Epithelial cell of proximal tubule (primary cell): ENCODE measurements at places on chromosomes 5 and 9.

DNA sequence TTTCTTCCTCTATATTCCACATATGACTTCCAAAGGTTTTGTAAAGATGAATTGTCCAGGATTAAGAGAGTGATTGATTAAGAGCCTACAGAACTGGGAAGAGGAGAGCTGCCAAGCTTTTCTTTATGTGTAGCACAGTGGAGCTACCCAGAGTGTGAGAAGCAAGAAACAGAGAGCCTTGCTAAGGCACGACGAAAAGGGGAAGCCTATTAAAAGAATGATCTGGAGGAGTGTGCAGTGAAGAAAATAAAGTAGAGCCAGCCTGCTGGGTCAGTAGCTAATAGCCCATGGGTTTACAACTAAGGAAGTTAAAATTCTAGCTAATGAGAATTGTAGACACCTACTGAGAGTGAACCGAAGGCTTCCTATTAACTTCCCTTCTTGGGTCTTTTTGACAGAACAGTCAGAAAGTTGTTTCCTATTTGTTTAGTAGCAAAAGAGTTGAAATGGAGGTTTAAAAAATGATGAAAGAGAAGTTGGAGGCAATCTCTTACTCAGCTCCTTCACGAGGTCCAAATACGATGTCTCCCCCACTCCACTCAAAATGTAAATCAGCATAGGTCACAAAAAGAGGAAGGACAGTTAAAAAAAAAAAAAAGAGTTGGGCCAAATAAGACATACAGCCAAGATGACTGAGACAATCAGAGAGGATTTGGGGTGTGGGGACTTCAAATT is 957 bp upstream of the PRR16 start:
- no peak for DNase-seq

DNA sequence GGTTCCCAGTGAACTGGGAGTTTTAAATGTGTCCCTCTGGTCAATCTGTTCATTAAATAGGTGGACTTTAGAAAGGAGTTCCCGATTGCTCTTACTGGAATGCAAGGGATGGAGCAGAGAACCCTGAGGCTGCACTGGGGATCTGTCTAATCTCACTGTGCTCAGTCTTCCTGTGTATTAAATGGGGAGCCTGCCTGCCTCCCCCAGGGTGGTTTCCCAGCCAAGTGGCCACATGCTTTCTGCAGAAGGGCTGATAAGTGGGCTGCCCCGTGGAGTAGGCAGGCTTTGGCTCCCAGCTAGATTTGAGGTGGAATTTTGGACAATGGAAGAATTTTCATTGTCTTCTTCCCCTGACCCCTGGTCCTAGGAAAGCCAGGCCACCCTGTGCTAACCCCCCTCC is 14.0 kb upstream of the PHYHD1 start:
- no peak for DNase-seq

GRCh38 chr9:117247266-117247665 is 167.6 kb downstream of the ASTN2 start:
- DNase-seq, result no peak

DNA sequence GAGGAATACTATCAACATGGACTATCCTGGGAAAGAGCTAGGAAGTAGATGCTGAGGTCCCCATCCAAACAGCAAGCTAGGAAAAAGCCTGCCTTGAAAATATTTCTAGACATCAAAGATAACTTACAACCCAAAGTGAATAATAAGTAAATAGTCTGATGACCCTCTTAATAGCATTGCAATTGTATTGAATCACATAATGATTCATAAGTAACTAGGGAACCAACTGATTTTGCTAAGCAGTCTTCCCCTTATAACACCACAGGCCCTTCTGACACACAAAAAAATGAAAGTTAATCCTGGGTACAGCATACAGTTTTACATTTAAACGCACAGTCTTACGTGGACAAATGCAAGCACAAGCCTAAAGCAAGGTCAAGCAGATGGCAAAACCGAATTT is 199.3 kb downstream of the RFK start:
- no peak for DNase-seq

DNA sequence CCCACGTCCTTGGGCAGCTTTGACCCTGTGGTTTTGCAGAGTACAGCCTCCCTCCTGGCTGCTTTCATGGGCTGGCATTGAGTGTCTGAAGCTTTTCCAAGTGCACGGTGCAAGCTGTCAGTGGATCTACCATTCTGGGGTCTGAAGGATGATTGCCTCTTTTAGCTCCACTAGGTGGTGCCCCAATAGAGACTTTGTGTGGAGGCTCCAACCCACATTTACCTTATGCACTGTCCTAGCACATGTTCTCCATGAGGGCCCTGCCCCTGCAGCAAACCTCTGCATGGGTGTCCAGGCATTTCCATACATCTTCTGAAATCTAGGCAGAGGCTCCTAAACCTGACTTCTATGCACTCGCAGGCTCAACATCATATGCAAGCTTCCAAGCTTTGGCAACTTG is 644.2 kb upstream of the CDH9 start:
- DNase-seq, result no peak

DNA sequence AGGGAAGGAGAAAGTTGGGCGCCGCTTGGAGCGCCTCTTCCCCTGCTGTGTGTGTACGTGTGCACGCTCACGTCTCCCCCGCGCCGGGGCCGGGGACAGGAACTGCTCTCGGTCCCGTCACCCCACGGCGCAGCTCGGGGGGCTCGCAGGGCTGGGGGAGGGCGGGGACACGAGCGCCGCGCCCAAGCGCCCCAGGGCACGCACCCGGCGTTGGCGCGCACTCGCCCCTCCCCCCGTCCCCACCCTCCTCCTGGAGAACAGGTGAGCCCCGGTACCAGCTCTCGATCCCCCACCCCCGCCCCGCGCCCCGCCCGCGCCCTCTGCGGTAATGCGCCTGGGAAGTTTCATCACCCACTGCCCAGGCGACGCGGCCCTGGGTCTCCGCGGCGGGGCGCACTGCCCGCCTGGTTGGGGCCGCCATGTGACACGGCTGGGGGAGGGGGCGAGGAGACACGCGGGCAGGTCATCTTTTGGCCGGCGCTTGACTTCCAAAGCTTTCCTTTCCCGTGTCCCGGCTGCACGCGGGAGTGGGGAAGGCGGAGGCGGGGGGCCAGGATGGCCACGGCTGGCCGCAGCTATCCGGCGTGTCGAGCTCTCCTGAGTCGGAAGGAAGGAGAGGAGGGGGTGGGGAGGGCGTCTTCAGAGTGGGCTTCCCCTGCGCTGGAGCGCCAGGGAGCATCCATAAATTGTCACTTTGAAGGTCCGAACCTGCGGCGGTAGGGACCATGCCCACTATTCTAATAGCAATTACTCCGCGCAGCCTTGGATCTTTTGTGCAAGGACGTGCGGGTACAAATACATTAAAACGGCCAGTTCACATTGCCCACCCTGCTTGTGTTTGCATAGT is 1.5 kb upstream of the STC2 start:
- DNase-seq, result no peak

- DNase-seq, result no peak
Measured at GRCh38 chr5:112691758-112692157, 45.9 kb upstream of the APC start.

- DNase-seq, result no peak
Measured at GRCh38 chr9:14531341-14532269, 161.6 kb downstream of the ZDHHC21 start.

DNA sequence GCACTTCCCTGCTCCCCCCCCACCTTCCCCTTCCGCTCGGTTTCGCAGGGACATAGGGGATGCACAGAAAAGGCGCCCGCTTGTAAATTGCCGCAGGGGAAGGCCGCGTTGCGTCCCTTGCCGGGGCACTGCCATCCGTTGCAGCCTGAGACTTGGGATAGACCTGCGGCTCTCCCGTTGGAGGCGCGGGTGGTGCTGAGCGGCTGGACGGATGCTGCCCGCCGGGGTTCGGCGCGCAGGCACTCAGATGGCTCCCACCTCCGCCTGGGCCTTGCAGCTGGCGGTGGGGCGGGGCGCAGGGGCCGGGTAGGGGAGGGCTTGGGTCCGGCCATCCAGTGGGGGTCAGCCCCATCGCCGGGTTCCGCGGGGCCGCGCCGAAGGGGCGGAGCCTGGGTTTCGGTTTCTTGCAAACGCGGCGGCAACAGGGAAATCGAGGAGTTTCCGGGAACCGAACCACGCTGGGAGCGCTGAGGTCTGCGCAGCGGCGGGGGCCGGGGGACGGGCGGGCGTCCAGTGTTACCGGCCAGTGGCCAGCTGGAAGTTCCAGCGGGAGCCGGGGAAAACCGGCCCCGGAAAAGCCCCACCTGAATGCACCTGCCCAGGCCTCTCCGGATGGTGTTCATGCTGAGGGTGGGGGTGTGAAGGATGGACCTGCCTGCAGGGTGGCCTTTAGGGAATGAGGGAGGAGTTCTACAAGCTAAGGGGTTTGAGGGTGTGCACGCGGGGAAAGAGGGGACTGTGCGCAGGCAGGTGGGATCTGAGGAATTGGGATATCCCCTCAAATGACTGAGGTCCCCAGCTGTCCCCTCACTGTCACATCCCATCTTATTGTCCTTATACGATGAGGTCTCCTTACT is 6.3 kb upstream of the IRF1 start:
- DNase-seq, result no peak

DNA sequence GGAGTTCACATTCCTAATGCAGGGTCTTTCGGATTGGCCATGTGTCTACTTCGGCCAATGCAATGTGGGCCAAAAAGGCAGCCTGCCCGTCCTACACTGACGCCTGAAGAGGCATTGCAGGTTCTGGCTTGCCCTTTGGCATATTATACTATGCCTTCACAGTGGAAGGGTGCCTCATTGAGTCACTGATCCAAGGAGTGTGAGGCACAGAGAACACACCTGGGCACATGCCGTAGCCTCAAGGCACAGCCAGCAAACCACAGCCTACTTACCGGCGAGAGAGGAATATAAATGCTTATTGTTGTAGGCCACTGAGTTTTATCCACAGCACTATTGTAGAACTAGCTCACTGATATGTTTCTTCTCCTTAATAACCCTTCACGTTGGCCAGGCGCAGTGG is 409.6 kb downstream of the GADD45G start:
- DNase-seq, result no peak

DNA sequence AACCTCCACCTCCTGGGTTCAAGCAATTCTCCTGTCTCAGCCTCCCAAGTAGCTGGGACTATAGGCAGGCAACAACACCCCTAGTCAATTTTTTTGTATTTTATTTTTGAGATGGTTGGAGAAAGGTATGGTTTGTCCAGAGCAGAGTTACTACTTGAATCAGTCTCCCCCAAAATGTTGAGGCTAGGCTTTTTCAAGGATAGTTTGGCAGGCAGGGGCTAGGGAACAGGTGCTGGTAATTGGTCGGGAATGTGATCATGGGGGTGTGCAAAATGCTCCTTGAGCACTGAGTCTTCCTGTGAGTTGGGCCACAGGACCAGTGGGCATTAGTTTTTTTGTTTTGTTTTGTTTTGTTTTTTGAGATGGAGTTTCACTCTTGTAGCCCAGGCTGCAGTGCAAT is 28.3 kb upstream of the PRRC2B start:
- no peak for DNase-seq

DNA sequence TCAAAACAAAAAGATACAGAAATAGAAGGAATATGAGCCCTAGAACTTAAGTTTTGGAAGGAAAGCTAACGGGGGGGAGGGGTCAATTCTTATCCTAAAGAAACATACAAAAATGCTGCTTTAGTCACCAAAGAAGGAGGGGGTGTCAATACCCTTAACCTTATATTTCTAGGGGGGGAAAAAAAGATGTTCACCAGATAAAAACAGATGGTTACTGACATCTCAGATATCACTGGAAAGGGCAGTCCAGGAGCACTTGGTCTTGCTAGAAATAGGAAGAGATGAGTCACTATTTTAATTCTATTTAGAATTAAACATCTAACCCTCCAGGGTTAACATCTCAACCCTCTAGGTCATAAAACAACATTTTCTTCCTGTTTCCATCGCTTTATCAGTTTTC is 1.7 kb downstream of the DIAPH1 start:
- no peak for DNase-seq

GRCh38 chr5:25090275-25090674 is 445.5 kb upstream of the CDH10 start:
- DNase-seq, result no peak

DNA sequence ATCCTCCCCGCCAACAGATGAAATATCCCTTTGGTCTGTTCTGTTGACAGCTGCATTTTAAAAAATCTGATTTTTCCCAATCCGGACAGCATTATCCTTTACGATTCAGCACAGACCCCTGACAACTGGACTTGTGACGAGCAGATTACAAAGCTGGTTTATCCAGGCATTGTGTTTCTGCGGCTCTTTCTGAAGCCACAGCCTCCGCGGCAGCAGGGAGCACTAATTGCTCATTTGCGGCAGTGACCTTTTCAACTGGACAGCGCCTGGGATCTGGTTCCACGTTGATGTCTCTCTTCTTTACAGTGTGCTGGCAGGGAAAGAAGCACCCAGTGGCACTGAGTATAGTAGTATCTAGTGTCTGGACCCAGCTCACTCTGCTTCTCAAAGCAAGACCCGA is 351.2 kb downstream of the ZNF608 start:
- no peak for DNase-seq

- DNase-seq, result no peak
Measured at GRCh38 chr5:137800700-137801411, 46.7 kb upstream of the HNRNPA0 start.

GRCh38 chr5:30548580-30549305 is 644.7 kb upstream of the CDH6 start:
- DNase-seq, result no peak

GRCh38 chr5:107954254-107954653 is 283.5 kb upstream of the EFNA5 start:
- DNase-seq, result no peak

DNA sequence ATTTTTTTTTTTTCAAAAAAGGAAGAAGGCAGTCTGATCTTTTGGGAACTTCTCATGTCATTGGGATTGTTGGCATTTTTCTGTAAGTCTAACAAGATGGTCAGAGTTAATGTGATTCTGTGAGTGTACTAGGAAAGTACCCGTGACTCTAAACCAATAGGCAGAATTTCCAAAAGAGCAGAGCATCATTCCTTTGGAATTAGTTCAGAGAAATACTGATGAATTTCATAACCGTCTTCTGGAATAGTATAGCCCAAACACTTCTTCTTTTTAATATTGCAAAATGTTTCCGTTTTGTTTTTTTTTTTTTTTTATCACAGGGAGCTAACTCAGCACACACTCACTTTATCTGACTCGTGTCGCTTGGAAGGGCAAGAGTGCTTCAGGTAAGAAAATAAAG is 407.4 kb downstream of the DTWD2 start:
- DNase-seq, result no peak

DNA sequence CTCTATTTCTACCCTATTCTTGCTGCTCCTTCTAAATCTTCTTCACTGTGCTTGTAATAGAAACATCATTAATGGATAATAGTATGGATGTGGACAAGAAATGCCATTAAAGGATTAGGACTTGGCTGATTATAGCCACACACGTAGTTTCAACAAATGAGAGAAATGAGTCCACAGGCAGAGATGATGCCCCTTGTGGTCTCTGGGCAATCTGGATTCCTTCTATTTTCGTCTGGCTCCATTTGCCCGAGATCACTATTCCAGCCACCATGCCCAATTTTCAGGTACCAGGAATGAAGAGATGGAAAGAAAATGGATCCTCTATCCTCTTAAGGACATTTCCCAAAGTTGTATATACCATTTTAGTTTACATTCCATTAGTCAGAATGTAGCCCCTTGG is 13.2 kb downstream of the VLDLR start:
- DNase-seq, result no peak

DNA sequence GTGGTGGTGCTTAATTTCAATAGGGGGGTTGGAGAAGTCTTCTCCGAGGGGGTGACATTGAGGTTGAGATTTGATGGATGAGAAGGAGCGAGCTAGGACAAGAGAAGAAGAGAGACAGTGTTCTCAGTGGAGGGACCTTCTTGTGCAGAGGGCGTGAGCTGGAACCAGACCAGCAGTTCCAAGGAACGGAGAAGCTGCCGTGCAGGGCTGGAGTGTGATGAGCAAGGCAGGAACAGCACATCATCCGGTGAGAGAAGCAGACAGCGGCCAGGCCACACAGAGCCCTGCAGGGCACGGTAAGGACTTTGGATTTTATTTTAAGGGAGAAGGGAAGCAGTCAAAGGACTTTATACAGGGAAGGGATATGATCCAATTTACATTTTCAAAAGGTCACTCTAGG is 206.9 kb downstream of the MELK start:
- DNase-seq, result no peak
